ENCODE measurements at places on chromosomes 7 and 10.

DNA sequence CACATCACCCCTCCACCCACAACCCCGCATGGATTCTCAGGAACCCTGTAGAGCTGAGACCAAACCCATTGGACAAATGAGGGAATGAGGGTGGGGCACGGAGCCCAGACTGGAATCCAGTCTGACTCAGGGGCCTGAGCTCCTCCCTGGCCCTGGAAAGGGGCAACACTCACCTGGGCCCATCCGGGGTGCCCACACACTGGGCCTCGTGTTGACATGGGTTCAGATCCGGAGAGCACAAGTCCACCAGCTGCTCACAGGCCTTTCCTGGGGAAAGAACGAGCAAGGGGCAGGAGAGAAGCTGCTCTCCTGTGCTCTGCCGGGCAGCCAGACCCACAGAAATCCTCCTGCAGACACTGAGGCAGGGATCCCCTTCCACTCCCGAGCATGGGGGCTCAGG, 172.2 kb downstream of the SLIT1 start:
- no peak for DNase-seq

DNA sequence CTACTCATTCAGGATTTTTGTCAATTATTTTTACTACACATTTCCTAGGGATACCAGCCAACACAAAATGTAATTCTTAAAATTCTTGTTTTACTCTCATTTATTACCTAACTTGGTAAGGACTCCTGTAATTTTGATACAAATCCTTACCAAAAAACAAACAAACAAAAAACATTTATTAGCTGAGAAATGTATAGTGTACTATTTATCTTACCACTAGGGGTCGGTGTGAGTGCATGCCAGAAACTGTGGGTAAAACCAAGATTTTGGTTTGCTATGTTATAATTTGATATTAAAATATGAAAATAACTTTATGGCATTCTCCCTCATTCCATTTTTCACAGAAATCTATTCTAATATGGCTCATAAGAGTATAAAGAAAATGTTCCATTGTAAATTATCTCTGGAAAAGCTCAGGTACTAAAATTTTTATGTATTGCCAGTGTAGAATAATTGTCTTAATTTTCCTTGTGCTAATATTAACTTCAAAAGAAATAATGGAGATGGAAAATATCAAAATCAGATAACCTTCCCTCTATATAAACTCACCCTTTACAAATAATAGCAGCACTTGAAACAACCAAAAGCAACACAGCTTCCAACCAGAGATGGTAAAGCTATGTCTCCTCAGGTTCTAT, 290.8 kb upstream of the PCDH15 start:
- DNase-seq, result no peak

- DNase-seq, result no peak
These were observed 2.0 kb downstream of the PIP4K2A start for GRCh38 chr10:22712211-22712955.

GRCh38 chr7:116857052-116857451, 5.3 kb upstream of the CAPZA2 start:
- DNase-seq, result no peak

- no peak for DNase-seq
These were observed 98.7 kb upstream of the DOCK1 start for GRCh38 chr10:126806498-126806897.

DNA sequence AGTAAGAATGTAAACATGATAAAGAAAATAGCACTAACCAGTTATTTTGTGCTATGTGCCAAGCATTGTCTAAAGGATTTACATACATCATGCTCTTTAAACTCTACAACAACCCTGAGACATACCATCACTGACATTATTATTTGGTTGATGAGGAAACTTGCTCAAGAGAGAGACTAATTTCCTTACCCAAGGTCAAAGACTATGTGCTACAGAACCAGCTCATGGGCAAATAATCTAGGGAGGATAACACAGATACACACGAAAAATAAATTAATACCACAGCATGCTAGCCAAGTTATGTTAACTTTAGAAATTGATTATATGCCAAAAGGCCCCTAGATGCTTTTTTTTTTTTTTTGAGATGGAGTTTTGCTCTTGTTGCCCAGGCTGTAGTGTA, 2.7 kb downstream of the ANKRD16 start:
- no peak for DNase-seq

GRCh38 chr7:105046414-105046813, 32.4 kb downstream of the KMT2E start:
- no peak for DNase-seq
